ENCODE measurements at places on chromosomes 4 and X.

GRCh38 chr4:76830964-76831703, 66.8 kb downstream of the SOWAHB start:
- DNase-seq: no peak

GRCh38 chr4:81472281-81473182, 825 bp upstream of the RASGEF1B start:
- DNase-seq: no peak

GRCh38 chr4:98473046-98473445, 185.4 kb downstream of the TSPAN5 start:
- DNase-seq: no peak

GRCh38 chr4:65592089-65592488, 78.2 kb downstream of the EPHA5 start:
- no peak for DNase-seq

- peak; percentile 5 for DNase-seq
These were observed 69.3 kb upstream of the HELT start for GRCh38 chr4:184949020-184949419.

DNA sequence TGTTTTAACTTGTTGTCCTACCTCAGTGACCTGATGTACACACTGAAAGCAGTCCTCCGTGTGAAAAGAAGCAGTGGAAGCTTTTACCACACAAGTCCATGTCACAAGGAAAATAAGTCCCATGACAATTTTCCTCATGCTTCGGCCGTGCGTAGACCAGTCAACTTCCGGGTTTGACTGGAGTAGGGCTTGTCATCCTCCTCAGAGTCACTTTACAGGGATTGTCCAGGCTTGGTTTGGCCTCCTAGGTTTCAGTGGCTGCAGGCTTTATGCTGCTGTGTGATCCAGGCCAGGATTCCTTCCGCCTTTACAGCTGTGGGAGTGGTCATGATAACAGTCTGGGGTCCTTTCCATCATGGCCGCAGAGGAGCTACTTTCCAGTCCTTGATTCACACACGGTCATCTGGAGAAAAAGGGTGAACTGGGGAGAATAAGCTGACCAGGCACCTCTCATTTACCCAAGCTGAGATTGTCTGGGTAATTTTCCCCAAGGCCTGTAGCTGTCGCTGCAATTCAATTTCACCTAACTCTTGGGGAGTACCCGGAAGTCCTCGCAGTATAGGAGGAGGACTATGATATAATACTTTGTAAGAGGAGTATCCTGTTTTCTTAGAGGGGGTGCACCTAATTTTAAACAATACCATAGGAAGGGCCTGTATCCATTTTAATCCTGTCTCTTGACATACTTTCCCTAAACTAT, 206.1 kb upstream of the KLF8 start:
- no peak for DNase-seq

DNA sequence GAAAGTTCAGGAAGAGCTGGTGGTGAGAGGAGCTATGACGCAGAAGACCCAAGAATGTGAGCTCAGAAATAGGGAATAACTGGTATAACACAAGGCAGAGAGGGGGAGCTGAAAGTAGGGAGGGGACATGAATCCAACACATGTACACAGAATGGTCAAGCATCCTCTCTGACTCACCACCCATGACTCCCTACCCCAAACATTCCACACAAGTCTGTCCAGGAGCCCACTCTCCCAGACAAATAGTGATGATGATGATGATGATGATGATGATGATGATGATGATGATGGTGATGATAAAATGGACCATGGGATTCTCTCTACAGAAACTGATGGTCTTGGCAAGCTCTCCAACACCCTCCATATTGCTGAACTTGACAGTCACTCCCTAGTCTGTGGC, 46.4 kb downstream of the NAT8L start:
- DNase-seq: no peak

GRCh38 chrX:97159916-97160800, 276.4 kb downstream of the RPA4 start:
- DNase-seq: no peak

- no peak for DNase-seq
These were observed 32.4 kb upstream of the BLTP1 start for GRCh38 chr4:122119739-122120138.

DNA sequence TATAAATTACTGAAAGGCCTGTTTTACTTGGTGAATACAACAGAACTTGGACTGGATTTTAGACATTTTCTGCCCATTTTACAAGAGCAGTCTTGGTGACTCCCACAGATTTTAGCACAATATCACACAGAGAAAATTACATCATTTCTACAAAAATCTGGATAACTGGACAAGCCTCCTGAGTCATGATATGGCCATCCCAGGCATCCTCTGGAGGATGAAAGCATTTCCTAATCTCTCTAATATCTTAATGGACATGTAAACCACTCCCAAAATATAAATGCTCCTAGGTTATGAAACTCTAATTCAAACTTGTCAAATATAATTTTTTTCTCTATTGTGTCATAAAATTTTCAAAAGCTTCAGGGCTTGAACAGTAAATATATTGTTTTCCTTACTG, 1170.8 kb upstream of the PCDH7 start:
- DNase-seq: no peak

GRCh38 chr4:11566444-11567022, 137.8 kb upstream of the HS3ST1 start:
- DNase-seq: no peak

DNA sequence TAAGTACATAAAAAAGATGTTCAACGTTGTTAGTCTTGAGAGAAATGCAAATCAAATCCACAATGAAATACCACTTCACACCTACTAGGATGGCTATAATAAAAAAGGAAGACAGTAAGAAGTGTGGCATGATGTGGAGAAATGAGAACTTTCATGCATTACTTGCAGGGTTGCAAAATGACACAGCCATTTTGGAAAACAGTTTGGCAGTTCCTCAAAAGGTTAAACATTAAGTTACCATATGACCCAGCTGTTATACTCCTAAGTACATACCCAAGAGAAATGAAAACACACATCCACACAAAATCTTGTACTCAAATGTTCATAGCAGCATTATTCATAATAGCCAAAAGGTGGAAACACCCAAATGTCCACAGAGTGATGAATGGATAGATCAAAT, 25.8 kb upstream of the LIMCH1 start:
- no peak for DNase-seq

DNA sequence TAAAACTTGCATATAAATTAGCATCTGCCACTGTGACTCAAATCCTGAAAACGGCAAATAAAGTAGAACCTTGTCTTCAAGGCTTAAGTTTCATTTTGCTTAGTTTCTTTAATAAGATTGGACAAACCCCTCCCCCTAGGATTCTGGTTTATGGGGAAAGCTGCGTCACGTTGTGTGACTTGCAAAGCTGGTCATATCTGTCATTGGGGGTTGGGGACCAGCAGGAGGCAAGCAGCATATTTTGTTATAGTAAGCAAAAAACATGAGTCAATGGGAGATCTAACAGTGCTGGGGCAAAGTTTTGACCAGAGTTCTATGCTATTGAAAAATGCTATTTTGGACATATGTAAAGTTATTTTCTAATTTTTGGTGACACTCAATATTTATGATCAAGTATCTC, 407.3 kb downstream of the PCDH18 start:
- no peak for DNase-seq

GRCh38 chr4:19030048-19030447, 1008.5 kb upstream of the LCORL start:
- DNase-seq: no peak

- DNase-seq: no peak
These were observed 430.4 kb downstream of the ACTRT1 start for GRCh38 chrX:127621780-127622179.

- no peak for DNase-seq
These were observed 26.4 kb downstream of the MOSPD2 start for GRCh38 chrX:14899607-14900006.

- DNase-seq: no peak
These were observed 22.0 kb downstream of the ATP5ME start for GRCh38 chr4:651884-652642.

- peak; percentile 86 for DNase-seq
These were observed 15.6 kb upstream of the ASMTL start for GRCh38 chrX:1468250-1468772.

- peak; percentile 70 for DNase-seq
These were observed 5.1 kb upstream of the GABRQ start for GRCh38 chrX:152632445-152633097.

- no peak for DNase-seq
These were observed 160.7 kb downstream of the MID1IP1 start for GRCh38 chrX:38961936-38962335.

- DNase-seq: no peak
These were observed 25.8 kb upstream of the MAGED1 start for GRCh38 chrX:51867626-51868025.

Data from activated CD8-positive, alpha-beta memory T cell treated with anti-CD3 and anti-CD28 coated beads for 24 hours (primary cell).